ENCODE measurements at places on chromosomes 1 and 21.

- DNase-seq = no peak
Observed at GRCh38 chr1:226708342-226708780, 30.7 kb downstream of the ITPKB start.

GRCh38 chr1:102241431-102242338 lies 245.0 kb upstream of the OLFM3 start:
- DNase-seq = peak; percentile 24

DNA sequence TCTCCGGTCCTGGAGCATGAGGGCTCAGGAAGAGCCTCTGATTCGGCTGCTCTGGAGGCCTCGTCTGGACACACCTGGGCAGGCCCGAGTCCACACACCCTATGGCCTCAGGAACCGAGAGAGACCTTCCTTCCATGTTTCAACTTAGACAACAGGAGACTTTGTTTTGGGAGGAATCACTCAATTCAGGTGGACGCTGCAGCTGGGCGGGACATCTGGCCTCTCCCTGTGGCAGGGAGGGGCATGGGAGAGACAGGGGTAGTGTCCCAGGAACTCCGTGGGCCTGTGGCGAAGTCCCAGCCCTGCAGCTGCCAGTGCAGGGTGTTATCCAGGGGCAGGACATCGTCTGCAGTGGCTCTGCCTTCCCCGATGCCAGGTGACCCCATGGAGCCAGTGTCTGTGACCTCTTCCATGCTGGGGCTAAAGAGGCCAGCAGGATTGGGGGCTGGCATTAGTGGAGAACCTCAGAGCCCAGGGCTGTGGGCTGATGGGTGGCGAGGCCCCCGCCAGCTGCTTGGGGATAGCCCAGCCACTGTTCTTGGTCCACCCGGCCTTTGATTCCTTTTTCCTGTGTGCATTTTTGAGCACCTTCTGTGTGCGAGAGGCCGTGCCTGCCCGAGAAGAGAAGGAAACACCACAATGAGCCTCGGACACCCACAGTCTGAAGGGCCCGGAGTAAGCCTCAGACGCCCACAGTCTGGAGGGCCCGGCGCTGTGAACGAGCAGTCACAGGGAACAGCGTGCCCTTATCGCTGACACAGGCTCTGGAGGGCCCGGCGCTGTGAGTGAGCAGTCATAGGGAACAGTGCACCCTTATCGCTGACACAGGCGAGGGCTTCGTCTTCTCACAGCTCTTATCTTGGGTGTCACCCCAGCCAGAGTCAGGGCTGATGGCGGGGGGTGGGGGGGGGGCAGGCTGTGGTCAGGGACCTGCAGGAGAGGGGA lies 6.2 kb downstream of the COL18A1 start:
- no peak for DNase-seq

GRCh38 chr1:77539519-77540142 lies 142.8 kb downstream of the ZZZ3 start:
- no peak for DNase-seq

- no peak for DNase-seq
Observed at GRCh38 chr1:68065766-68066165, 15.3 kb upstream of the DIRAS3 start.

- DNase-seq = no peak
Observed at GRCh38 chr1:68230901-68231626, 1.3 kb downstream of the WLS start.

DNA sequence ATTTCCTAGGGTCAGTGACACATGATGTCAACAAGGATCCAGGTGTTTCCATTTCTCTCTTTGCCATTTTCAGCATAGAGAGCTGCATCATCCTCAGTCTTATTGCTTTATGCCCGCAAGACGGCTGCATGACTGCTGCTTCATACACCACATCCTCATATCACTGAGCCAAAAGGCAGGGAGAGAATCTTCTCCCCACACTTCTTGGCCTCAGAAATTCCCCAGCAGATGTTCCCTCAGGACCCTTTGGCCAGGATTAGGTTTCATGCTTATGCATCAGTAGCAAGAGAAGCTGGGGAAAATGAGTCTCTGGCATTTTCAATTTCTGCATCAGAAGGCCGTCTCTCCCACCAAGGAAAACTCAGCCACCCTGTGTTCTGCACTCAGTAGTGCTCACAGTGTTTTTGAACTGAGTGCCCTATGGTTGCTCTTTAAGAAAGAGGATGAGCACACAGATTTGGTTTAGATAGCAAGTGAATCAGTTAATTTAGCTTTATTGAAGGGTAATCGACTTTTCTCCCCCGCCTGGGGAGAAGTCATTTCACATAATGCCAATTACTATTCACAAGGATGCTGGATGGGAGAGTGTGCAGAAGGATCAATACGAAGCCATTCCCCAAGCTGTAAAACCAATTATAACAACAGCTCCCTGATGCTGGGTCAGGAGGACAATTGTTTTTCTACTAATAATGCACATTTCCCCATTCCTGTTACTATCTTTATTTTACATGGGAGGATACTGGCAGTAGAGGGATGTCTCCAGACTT lies 360.2 kb downstream of the HHIPL2 start:
- no peak for DNase-seq

GRCh38 chr1:228734881-228735801 lies at the start of gene RHOU:
RHOU (plus strand) TSS chr1:228735479; CDS start chr1:228735743, 264 bp downstream.
- no peak for DNase-seq

- DNase-seq = no peak
Observed at GRCh38 chr21:43268804-43269186, 100.0 kb downstream of the CRYAA start.

- no peak for DNase-seq
Observed at GRCh38 chr1:204974327-204974726, 68.7 kb upstream of the CNTN2 start.

- DNase-seq = no peak
Observed at GRCh38 chr1:75745276-75745675, 20.8 kb downstream of the ACADM start.
